ENCODE measurements at places on chromosomes 1 and 21.

- DNase-seq: no peak
Observed at GRCh38 chr1:12127206-12127810, 39.5 kb upstream of the TNFRSF1B start.

DNA sequence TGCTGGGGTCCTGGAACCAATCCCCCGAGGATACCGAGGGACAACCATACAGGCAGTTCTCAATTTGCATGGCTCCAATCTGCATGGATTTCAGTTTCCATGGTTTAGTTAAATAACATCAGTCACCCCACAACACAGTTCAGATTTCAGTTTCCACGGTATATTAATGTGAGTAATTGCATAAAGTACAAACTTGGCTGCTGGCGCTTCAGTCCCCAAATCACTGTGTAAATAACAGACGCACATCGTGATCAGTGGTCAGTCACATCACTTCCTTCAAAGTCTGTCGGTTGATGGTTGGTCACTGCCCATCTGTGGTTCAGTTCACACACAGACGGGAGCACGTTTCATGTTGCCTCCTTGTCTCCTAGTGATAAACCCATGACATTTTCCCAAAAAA lies 66.4 kb upstream of the LPGAT1 start:
- DNase-seq: no peak

DNA sequence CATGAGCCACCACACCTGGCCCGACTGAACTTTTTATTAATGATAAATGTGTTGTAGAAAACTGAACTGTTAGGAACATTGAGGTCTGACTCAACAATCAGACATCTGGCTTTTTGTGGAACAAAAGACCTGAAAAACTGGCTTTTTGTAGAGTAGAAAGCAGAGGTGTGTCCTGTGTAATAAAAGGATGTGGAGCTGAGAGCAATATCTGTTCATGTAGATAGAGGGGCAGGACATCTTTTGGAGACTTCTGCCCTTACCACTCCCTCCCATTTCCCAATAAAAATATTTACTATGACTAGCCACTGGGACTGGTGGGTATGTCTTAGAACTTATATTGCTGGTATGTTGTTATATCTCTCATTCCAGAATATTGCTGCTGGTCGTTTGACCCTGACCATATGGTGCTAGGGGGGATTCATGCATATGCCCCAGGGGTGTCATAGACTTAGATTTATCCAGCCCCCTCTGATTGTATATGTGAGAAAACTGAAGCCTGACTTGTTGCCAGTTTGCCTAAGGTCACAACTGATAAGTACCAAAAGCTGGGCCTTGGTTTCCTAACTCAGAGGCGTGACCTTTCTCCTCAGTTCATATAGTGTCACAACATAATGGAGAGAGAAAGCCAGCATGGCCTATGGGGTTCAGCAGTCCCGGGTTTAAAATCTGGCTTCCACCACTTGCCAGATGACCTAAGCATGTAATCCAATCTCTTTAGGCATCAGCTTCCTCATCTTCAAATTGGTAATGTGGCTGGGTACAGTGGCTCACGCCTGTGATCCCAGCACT lies 33.5 kb upstream of the PIGV start:
- DNase-seq: no peak

DNA sequence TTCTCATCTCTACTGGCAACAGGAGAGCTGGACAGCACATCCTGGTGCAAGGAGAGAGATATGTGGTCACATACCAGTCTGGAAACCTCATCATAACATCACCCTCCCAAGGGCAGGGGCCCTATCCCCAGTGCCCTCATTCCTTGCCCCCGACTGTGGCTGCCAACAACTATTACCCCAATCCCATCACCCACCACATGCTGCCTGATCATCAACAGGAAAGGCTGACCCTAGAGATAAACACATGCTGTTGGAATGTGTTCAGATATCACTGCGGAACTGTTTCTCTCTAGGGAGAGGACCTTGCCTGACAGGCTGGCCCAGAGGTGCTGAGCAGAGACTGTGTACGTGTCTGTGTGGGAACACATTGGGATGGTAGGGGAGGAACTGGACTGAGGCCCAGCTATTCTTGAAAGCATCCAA lies 4.5 kb upstream of the INKA2 start:
- no peak for DNase-seq

DNA sequence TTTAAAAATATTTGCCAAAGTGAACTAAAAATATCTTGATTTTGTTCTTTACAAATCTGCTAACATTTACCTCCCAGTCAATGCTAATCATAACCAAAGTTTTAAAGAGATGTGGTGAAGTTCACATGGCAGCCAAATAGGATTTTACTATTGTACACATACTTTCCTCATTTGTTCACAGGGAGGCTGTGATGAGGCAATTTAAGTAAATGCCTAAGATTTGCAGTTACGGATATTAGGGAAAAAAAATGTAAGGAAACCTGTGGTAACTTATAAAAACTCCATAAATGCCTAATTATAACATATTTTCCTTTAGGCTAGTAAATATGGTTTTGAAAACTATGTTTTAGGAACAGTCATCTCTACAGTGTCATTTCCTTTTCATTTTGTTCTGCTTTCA lies 32.4 kb downstream of the RGS5 start:
- DNase-seq: no peak

- DNase-seq: no peak
Observed at GRCh38 chr1:89190017-89190416, 8.7 kb downstream of the GBP4 start.

- DNase-seq: no peak
Observed at GRCh38 chr1:107538502-107538901, 397.7 kb downstream of the NTNG1 start.

DNA sequence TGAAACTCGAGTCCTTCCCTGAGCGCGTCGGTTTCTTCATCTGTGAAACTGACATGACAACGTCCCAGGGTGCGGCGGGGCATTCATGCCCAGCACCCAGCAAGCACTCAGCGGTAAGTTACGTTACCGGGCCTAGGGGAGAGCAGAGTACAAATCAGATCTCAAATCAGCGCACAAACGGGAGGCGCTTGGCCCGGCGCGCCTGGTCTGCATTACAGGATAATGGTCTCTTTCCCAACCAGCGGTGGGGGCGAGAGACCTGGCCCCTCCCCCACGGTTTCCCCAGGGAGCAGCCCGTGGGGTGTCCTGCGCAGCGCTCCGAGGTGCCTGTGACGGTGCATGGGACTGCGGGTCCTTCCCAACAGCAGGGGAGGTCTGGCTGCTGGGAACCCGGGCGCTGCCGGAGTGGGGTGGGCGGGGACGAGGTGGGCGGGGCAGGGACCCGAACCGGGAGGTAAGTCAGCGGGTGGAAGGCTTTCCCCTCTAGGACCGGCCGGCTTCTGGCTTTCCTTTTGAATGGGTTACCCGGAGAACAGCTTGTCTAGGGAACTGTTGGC lies 1.0 kb downstream of the TMEM51 start:
- peak; percentile 46 for DNase-seq

DNA sequence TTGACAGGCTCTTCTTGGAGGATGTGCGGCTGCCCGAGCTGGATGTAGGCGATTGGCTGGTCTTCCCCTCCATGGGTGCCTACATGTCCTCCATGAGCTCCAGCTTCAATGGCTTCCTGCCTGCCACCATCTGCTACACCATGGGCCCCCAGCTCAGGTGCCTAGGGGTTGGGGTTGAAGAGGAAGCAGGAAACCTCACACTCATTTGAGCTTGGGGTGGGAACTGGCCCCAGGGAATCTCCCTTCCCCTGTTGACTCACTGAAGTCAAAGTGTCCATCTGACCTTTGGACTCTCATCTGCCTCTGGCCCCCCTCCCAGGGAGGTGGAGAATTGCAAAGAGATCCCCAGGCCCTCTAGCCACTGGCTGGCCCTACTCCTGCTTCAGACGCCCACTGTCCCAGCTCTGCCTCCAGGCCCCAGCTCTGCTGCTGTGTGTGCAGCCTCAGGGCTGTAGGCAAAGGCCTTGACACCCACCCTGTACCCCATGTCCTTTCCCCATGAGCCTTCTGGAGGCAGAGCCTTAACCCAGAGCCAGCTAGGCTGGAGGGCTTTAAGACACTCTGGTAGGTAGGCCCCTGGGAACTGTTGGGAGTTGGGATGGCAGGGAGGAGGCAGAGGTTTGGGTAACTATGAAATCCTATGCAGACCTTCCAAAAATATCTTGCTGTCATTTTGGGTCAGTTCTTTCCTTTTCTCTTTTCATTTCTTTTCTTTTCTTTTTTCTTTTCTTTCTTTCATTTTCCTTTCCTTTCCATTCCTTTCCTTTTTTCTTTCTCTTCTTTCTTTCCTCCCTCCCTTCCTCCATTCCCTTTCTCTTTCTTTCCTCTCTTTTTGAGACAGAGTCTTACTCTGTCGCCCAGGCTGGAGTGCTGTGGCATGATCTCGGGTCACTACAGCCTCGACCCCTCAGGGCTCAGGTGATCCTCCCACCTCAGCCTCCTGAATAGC lies 66.9 kb upstream of the TINAGL1 start:
- DNase-seq: peak; percentile 58

DNA sequence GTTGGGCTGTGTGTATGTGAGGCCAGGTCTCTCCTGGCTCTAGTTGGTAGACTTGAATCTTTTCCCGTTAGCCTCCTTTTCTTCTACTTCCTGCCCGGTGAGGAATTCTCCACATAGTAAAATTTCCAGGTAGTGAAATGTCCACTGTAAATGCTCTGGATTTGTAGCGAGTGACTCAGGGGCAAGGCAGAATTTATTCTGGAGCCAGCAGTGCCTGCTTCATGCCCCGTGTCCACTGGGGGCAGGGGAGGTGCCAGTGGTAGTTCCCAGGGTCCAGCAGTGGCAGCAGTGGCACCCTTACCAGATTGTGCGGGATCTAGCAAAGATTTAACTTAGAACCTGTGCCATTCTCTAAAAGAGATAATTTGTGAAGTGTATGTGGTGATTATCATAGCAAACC lies 74.5 kb upstream of the USP24 start:
- peak; percentile 12 for DNase-seq

- no peak for DNase-seq
Observed at GRCh38 chr1:21117159-21117558, 59.5 kb downstream of the EIF4G3 start.

DNA sequence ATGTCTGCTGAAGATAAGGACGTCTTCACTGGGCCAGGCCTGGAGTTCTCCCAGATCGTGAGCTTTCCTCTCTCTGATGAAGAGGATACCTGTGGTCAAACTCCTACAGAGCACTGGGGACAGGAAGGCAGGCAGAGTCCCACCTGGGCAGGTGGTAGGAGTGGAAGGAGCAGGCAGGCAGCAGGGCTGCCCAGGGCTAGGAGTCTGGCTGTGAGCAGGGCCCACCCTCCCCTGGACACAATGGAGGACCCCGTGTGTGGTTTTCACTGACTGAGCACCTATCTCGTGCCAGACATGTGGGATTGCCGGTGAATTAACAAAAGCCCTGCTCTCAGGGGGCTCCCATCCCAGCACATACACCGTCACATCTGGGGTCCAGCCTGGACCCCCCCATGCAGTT lies 4.9 kb upstream of the SAMD11 start:
- no peak for DNase-seq

- no peak for DNase-seq
Observed at GRCh38 chr1:25066256-25066655, 136.2 kb upstream of the RUNX3 start.

- DNase-seq: no peak
Observed at GRCh38 chr1:35762141-35762540, 7.6 kb downstream of the CLSPN start.

DNA sequence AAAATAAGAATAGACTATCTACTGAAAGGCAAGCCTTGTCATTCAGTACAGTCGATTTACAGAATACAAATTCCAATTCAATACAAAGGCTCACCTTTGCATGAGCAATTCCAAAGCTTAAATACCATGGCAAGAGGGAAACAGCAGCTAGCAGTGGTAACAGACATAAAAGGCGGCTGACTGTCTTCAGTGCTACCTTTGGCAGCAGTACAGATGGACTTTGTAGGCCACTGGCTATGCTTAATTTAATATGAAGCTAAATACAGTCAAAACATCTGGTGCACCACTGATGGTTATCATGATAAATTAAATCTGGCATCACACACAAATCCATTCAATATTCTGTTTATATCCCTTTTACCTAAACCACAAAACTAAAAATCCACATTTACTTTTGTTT lies 62.4 kb downstream of the RERE start:
- DNase-seq: no peak

DNA sequence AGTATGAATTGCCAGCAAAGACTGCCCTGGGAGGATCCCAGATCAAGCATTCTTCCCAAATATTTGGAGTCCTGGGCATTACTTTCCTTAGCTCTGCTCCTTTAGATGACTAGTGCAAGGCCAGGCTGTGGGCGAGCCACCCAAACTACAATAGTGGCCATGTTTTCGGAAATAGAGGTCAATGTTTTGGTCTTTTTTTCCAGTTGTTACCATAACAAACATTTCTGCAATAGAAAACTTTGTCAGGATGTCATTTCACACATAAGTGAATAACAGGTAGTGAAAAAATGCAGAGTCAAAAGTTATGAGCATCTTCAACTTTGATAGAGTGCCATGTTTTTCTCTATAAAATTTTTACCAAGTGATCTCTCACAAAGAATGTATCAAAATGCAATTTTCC lies 25.2 kb upstream of the OR10J4 start:
- no peak for DNase-seq

- DNase-seq: no peak
Observed at GRCh38 chr1:29960876-29961275, 724.6 kb downstream of the PTPRU start.

DNA sequence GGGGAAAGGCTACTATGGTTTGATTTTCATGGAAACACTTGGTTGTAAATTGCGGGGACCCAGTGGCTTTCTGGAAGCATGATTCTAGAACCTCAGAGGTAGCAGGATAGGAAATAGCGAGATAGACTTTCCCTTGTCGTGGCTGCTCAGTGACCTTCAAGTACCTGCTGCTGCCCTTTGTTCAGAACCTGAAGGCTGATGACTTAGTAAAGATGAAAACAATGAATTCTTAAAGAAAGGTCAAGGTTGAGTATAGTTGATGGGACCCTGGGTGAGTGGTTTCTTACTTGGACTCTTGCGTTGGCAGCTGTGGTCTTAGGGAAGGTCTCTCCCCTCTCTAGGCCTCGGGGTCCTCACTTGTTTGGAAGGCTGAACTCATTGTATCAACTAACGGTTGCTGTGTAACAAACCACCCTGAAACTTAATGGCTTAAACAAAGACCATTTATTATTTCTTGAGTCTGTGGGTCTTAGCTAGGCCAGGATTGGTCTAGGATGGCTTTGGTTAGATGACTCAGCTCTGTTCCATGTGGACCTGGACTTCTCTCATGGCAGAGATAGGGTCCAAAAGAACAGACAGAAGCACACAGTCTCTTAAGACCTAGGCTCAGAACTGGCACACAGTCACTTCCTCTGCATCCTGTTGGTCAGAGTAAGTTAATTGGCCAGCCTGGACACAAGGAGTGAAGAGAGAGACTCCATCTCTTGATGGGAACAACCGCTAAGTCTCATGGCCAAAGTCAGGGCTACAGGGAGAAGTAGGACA lies 89.2 kb upstream of the SELENON start:
- DNase-seq: no peak
